ENCODE measurements at places on chromosomes 1 and 21.
A peak's percentile ranks its signal among the peaks of the same experiment; 100 is the strongest.

DNA sequence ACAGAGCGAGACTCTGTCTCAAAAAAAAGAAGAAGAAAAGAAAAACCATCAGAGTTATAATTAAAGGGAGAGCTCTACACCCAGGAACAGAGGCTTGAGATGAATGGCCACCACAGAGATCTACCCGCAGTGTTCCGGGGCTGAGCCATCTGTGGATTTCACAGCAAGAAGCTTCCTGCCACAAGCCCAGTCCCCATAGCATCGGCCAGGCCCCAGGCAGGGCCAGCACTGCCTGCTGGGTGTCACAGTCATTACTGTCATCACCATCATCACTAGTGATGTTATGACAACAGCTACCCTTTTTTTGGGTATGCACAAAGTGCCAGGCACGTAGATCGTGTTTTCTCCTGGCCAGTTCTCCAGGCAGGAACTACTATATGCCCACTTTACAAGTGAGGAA lies 111.6 kb upstream of the VAMP3 start:
- DNase-seq: no peak

- peak; percentile 29 for DNase-seq
Measured at GRCh38 chr21:45562402-45562801, 20.2 kb upstream of the SLC19A1 start.

DNA sequence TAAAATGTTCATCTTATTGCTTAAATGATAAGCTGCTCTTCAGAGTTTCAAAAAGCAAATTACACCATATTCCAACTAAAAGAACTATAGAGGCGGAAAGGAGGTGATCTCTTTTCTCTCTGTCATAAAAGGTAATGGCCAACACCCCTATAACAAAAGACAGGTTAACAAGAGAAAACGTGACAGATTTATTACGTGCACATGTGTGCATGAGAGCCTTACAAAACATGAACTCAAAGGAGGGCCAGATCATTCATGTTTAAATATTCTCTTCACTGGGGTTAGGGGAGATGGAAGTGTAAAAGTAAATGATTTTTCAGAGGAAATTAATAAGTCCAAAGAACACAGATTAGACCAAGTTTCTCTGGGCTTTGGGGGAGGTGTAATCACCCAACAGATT lies 26.5 kb upstream of the FMO2 start:
- no peak for DNase-seq

- DNase-seq: peak; percentile 52
Measured at GRCh38 chr1:181936269-181936668, 125.2 kb downstream of the ZNF648 start.

- DNase-seq: no peak
Measured at GRCh38 chr1:160032165-160032820, 503 bp upstream of the PIGM start.

GRCh38 chr1:160431571-160431970 lies 31.2 kb downstream of the VANGL2 start:
- no peak for DNase-seq

GRCh38 chr1:157399984-157400382 lies 152.3 kb downstream of the FCRL5 start:
- DNase-seq: no peak

DNA sequence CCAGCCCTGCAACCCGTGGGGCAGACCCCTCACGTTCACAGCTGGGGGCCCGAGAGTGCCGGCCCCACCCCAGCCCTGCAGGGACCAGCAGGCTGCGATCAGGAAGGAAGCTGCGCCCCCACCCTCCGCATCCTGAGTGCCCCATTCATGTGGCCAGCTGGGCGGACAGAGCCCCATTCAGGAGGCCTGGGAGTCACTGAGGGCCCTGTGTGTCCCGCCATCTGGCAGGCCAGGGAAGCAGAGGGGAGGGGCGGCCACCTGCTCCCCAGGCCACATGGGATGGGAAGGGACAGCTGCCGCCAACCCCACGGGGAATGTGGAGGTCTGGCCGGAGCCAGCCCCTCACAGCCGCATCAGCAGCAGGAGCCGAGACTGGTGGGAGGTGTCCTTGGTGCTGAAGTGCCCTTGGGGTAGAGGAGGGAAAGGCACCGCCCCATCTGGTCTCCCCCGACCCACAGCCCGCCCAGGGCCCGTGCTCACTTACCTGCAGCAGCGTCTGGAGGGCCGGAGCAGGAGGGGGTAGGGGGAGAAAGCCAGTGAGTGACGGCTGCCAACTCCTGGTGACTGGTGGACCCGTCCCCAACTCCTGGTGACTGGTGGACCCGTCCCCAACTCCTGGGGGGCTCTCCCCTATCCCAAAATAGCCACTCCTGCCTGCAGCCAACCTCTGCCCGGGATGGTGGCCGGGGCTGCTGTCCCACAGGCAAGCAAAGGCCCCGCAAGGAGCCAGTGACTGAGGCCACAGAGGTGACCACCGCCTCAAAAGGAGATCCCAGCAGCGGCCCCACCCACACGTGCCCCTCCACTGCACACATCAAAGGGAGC lies 8.7 kb downstream of the ACAP3 start:
- no peak for DNase-seq

DNA sequence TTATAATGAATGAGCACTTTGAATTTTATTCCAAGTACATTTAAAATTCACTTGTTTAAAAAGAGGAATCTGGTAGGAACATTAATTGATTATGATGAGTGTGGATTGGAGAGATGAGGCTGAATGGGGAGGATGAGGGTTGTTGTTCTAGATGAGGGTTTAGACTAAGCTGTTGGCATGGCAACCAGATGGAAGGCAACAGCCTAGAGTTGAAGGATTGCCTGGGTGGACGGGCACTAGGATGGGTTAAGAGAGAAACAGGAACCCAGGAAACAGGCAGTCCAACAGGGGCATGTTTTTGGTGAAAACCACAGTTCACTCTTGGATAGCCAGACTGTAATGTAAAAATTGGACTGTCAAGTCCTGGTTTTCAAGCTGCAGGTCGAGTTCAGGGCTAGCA lies 125.5 kb downstream of the CHRM3 start:
- no peak for DNase-seq

DNA sequence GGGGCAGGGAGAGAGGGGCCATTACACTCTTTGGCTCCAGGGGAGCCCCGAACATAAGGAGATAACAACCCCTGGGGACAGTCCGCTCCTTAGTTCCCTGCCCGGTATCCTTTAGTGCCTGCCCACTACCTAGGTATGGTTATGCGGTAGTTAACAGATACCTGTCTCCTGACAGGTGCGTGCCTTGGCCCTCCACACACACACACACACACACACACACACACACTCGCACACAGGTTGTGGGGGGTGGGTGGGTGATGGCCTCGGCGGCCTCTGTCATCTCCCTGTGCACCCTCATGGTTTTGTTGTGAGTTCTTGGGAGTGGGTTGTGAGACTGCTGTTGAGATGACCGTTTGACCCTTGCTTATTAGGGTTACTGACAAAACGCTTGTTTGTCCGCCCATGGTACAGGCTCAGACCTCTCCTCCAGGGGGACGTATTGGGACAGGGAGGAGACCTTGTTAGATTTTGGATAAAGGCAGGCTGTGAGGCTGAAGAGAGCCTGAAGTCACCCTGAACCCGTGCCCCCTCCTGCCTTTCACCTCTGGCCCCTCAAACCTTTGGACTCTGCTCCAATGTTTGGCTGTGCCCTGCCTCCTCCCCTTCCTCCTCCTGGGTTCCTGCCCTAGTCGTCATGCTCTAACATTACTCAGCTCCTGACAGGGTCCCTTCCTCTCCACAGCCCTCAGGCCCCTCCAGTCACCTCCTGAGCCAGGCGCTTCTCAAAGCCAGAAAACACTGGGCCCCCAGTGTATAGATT lies 979 bp downstream of the RASSF5 start:
- DNase-seq: no peak

DNA sequence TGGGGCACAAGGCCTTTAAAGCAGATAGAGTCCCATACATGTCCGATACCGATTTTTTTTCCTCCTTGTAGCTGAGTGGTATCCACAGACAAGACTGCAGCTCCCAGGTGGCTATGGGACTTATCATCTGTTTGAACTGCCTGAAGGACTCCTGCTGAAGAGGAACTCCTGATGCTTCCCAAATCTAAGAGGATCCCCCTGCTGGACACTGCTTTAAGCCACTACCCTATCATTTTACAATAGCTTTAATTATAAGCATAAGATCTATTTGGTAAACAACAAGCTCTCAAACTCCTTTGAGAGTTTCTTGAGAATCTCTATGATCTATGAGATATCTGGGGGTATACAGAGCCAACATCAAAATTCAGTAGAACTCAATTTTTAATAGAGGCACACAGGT lies 11.7 kb downstream of the NDC1 start:
- DNase-seq: no peak

- DNase-seq: no peak
Measured at GRCh38 chr1:145706086-145706664, 993 bp downstream of the PDZK1 start.

DNA sequence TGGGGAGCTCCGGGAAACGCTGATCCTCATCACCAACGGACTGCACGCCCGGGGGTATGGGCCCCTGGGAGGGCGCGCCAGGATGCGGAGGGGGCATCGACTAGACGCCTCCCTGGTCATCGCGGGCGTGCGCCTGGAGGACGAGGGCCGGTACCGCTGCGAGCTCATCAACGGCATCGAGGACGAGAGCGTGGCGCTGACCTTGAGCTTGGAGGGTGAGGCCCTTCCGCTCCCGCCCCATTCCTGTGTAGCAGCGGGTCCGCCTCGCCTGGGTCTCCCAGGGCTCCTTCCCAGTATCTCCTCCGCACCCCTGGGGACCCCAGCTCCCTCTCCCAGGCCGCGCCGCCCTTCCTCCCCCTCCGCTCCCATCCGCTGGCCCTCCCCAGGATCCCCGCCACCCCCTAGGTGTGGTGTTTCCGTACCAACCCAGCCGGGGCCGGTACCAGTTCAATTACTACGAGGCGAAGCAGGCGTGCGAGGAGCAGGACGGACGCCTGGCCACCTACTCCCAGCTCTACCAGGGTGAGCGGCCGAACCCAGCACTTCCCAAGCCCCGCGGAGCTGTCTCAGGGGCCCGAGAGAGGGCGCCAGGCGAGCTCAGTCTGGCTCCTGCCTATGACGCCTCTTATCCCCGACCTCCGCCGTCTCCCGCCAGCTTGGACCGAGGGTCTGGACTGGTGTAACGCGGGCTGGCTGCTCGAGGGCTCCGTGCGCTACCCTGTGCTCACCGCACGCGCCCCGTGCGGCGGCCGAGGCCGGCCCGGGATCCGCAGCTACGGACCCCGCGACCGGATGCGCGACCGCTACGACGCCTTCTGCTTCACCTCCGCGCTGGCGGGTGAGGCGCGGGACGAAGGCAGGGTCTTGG lies 5.0 kb downstream of the HAPLN2 start:
- peak; percentile 80 for DNase-seq

GRCh38 chr1:13753636-13754402 lies 53.8 kb downstream of the PRDM2 start:
- DNase-seq: no peak

- DNase-seq: no peak
Measured at GRCh38 chr1:160879056-160879455, 5.9 kb downstream of the ITLN1 start.

- no peak for DNase-seq
Measured at GRCh38 chr1:6989212-6990159, 204.2 kb downstream of the CAMTA1 start.

- DNase-seq: no peak
Measured at GRCh38 chr1:4531842-4532241, 122.6 kb upstream of the AJAP1 start.

- no peak for DNase-seq
Measured at GRCh38 chr1:7533006-7533405, 238.1 kb upstream of the VAMP3 start.

GRCh38 chr1:226046240-226046639 lies 16.3 kb upstream of the H3-3A start:
- DNase-seq: no peak

- DNase-seq: no peak
Measured at GRCh38 chr1:21621761-21622436, 47.3 kb downstream of the RAP1GAP start.

DNA sequence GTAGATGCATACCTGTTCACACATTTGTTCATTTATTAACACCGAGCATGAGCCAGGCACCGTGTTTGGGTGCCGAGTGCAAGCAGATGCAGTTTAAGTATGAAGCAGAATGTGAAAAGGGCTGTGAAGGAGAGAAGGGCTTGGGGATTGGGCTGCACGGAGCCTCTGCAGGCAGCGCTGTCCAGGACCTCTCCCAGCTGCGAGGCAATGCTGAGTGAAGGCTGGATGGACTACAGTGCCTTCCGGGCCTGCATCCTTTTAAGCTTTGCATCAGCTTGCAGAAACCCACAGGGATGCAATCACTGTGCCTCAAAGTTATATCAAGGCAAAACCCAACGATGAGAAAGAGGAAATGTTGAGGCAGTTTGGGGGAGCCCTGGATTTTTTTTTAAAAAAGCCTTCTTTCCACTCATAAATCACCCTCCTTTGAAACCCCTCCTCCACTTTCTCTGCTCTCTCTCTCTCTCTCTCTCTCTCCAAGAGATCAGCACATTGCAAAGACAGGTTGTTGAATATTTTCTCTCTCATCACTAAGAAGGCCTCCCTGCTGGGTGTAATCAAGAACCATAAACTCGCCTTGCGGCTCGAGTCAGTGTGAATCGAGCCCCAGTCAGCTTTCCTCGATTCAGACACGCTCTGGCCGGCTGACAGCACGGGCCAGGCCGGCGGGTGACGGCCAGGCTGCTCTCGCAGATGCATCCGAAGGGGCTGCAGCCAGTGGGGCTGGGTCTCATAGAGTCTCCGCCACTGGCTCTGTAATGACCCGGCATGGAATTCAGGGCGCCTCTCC lies 89.2 kb upstream of the POU3F1 start:
- no peak for DNase-seq

GRCh38 chr1:68276448-68276847 lies 44.1 kb upstream of the WLS start:
- DNase-seq: no peak

- DNase-seq: no peak
Measured at GRCh38 chr1:164930241-164930640, 371.3 kb downstream of the PBX1 start.

GRCh38 chr1:68497358-68497698 lies 446 bp upstream of the DEPDC1 start:
- DNase-seq: no peak

- no peak for DNase-seq
Measured at GRCh38 chr1:166692346-166692745, 146.9 kb upstream of the POGK start.

DNA sequence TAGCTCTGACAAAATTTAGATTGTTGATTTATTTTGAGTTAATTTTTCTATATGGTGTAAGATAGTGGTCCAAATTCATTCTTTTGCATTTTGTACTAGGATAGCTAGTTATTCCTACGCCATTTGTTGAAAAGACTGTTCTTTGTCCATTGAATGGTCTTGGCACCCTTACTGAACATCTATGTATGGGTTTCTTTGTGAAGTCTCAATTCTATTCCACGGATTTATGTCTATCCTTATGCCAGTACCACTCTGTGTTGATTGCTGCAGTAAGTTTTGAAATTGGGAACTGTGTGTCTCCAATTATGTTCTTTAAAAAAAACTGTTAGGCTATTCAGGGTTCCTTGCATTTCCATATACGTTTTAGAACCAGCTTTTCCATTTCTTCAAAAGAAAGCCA lies 145.7 kb downstream of the ZNF644 start:
- no peak for DNase-seq

Data from activated CD8-positive, alpha-beta memory T cell treated with anti-CD3 and anti-CD28 coated beads, Interleukin-2, amount 50 U/mL, for 48 hours (primary cell).